T-helper 17 cell (primary cell): ENCODE measurements at places on chromosomes 12 and 14. TPM values are rescaled to one million over a fixed set of nuclear protein-coding genes. Genes with fewer than 3 reads are reported as not detected.

Gene DACT1
- 0.91 TPM for total RNA-seq

Gene TMTC1
- total RNA-seq, result 0.40 TPM

Gene MRPS35
- 24.8 TPM for total RNA-seq

Gene ACAD10
- 25.1 TPM for total RNA-seq

Gene PTHLH
- total RNA-seq, result not detected

Gene IRAK3
- total RNA-seq, result 1.5 TPM

Gene DENND5B
- 0.94 TPM for total RNA-seq

Gene ABHD12B
- total RNA-seq, result not detected

Gene TPPP2
- not detected for total RNA-seq

Gene PTPRB
- total RNA-seq, result not detected

Gene SLCO1B1
- not detected for total RNA-seq

Gene DDN
- 0.70 TPM for total RNA-seq

Gene TMEM30B
- 3.5 TPM for total RNA-seq

Gene C14orf180
- not detected for total RNA-seq

Gene NOPCHAP1
- 9.5 TPM for total RNA-seq

Gene CEBPE
- 0.25 TPM for total RNA-seq

Gene PLA2G1B
- not detected for total RNA-seq

Gene EIF2S1
- 49.7 TPM for total RNA-seq

Gene CMAS
- total RNA-seq, result 15.2 TPM

Gene KCNK10
- not detected for total RNA-seq

Gene OR6C70
- total RNA-seq, result not detected
